ENCODE measurements at places on chromosomes 2 and 18.

DNA sequence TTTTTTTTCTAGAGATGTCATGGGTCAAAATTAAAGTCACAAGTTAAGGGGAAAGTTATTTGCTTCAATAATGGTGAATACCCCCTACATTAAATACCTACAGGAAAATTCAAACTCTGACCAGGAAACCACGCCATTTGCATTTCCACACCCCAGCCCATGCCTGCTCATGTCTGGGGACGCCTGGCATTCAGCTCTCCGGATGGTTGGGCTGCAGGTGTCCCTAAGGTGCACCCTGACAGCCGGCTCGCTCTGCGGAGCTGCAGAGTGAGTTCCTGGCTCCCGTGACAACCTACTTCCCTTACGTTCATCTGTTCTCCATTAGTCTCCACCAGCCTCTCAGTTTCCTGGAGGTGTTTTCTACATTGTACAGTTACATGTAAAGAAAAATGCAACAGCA is 122.7 kb upstream of the RIOK3 start:
- DNase-seq = no peak

GRCh38 chr2:64626146-64626809 is 27.4 kb downstream of the SERTAD2 start:
- DNase-seq = no peak

- DNase-seq = no peak
Observed at GRCh38 chr2:109630441-109631430, 16.6 kb downstream of the SOWAHC start.

GRCh38 chr2:180747728-180748127 is 232.7 kb upstream of the UBE2E3 start:
- DNase-seq = no peak

DNA sequence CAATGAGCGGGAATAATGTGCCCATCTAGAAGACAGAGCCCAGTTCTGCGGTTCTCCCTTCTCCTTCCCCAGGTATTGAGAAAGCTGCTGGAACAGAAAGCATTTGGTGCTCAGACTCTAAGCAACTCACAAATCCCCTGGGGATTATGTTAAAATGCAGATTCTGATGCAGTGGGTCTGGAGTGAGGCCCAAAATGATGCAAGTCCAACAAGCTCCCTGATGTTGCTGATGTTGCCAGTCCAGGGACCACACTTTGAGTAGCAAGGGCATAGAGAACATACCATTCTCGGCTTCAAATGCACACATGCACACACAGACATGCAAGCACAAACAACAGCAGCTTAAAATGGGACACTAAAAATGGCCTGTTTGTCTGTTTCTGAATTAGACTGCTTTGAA is 274.8 kb upstream of the NCKAP5 start:
- DNase-seq = no peak

DNA sequence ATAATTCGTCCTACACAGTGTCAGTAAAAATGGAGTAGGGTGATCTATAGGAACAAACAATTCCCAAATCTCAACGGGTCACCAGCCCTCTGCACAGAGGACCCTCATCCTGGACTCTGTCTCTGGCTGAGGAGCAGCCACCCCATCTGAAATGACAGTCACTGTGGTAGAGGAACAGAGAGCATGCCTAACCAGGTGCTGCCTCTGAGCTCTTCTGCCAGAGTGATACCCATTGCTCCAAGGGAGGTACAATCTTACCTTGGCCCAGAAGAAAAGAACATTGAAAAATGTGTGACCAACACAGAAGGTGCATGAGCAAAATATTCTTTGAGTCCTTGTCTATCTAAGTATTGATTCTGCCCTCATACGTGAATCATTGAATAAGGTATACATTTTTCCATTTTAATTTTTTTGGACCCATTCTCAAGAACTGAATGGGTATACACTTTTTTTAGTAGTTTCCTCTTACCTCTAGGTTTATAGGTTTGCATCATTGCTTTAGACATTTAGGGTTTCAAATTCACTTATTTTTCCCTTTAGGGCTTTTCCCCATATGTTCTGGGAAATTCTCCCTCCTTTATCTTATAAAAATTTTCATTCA is 8.7 kb downstream of the SP140 start:
- no peak for DNase-seq

DNA sequence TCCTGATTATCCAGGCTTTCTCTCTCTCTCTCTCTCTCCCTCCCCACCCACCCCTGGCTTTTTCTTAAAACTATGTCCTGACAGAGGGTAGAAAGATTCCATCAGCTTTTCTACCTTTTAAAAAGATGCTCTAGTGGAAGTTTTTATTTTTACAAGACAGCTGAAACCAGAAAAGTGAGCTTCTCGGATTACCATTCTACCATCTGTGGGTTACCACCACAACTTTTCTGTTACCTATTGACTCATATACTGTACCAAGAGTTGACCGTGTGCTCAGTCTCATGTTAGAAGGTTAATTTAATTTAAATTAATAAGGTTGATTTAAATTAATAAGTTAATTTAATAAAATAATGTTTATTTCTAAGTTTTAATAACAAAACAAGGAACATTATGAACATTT is 137.6 kb downstream of the UPP2 start:
- DNase-seq = no peak

DNA sequence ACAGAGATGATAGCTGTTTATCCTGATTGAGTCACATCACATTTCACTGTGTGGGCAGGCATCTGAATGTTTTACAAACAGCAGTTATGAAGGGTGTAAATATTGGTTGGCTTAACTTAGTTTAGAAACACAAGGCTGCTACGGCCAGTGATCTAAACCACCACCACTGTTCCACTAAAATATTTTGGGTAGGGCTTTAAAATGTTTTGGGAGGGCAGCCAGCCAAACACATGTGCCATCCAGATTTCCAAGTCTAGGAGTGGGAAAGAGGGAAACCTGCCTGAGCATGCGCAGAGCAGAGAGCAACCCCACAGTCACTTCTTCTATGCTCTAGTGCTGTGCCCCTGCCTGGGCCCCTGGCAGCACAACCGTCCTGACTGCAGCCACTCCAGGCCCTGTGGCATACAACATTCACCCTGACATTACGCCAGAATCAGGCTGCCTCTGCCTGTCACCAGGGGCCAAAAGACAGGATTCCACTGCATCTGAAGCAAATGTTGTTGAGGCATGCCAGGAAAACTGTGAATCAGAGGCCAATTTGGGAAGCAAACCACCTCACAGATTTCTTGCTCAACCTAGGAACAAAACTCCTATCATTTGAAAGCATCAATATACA is 74.8 kb upstream of the COL5A2 start:
- DNase-seq = no peak

DNA sequence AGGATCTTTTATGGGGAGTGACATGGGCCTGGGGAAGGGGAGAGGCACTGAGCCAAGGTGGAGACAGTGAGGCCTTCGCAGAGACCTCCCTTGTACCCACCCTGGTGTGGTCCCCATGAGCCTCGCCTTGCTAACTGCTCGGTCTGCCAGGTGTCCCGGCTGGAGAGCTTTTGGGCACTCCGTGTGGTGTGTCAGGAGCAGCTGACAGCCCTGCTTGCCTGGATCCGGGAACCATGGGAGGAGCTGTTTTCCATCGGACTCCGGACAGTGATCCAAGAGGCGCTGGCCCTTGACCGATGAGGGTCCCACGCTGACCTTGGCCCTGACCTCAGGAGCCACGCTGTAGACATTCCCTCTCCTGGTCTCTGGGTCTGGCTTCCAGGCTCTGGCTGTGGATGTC is 11.5 kb upstream of the SLC4A3 start:
- DNase-seq = no peak

- no peak for DNase-seq
Observed at GRCh38 chr2:11977766-11978524, 231.5 kb downstream of the LPIN1 start.

DNA sequence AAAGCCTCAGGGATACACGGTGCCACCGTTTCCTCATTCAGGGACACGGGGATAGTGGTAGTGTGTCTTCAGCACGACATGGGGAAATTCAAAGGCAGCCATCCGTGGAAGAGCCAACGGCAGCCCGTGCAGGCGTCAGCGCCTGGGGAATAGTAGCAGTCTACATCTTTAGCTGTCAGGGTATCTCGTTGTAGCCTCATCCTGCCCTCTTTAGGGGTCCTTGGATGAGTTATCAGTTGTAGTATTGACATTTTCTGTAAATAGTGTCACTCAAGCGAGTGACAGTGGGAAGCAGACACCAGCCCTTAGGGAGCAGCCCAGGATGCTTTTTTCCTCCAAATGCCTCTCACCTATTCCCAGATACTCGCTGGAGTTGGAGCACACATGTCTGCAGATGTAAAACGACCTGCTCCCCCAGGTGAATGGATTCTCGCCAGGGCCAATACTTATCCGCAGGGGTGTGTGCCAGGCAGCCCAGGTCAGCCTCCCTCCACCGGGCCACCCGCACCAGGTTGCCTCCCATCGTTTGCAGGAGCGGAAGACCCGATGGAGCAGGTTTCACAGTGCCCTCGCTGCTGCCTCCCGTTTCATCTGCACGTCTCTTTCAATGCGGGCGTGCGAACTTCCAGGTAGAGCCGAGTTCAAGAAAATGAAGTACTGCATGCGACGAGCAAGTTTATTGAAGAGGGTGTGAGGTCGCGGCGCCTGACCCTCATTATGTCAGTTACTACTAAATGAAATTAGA is 41.0 kb downstream of the AGAP1 start:
- no peak for DNase-seq

- DNase-seq = no peak
Observed at GRCh38 chr2:217836901-217837491, 165.8 kb downstream of the TNS1 start.

DNA sequence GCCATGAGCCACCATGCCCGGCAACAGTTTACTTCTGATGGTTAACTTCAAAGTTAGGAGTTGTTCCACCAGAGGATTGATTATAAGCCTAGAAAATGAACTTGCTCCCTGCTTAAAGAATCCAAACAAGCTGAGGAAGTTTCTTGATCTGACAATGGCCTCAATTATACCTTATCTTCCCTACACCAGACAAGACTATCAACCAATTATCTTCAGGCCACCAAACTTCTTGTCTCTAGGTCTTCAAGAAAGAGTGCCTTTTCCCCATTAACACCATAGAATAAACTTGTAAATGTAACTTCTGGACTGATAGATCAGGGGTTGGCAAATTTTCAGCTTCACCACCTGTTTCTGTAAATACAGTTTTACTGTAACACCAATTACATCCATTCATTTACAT is 15.0 kb downstream of the ZC3H8 start:
- DNase-seq = no peak

DNA sequence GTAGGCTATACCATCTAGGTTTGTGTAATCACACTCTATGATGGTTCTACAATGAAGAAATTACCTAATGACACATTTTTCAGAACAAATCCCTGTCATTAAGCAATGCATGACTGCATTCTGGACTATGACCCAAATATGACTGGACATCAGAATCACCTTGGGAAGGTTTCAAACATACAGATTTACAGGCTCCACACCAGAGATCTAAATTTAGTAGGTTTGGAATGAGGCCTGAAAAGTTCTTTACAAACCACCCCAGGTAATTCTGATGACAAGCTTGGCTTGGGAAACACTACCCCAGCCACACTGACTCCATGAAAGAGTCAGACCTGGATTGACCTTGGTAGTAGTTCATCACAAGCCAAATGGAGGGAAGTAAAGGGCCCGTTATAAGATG is 52.2 kb upstream of the NFE2L2 start:
- DNase-seq = no peak

- DNase-seq = no peak
Observed at GRCh38 chr2:99621106-99621505, 131.3 kb upstream of the REV1 start.

DNA sequence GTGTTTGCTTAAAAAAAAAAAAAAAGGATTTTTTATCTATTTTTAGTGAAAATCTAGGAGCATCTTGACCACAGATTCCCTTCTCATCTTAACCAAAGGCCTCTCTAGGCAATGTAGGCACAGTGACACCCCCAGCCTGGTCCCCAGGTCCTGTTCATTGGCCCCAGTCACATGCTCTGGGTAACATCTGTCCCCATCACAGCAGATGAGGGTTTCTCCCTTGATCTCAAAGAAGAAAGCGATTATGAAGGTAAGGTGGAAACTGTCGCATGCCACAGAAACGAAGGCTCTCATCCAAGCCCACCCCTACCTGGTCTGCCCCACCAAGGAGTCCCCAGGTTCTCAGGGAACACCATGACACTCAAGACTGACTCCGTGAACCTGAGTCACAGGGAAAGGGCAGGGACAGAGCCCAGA is 4.7 kb downstream of the HS6ST1 start:
- DNase-seq = no peak

DNA sequence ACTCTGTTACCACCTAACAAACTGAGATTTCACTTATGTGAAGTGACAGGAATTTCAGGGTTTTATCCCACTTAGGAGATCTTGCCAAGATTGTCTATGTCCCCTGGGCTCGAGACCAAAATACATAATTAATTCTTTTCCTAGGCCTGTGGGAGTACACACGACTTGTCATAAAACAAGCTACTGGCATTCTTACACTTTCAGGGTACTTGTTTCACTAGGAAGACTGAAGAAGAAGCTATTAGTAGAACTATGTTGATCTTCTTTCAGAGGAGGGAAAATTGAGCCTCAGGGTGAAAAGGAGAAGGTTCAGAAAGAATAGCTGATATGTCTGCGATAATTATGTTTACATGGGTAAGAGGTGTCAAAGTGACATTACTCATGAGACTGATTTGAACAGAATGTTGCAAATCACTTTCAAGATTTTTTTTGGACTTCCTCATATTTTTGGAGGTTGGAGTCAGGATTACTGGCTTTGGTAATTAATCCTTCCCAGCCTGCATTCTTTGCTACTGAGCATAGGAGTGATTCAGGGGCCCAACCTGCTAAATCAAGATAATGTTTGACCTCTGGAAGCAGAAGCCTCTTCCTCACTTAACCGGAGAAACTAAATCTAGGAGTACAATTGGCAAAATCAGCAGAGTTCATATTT is 240.0 kb upstream of the NT5C1B start:
- DNase-seq = peak; percentile 83

- DNase-seq = no peak
Observed at GRCh38 chr2:237472187-237472712, 14.8 kb upstream of the MLPH start.

GRCh38 chr2:122747670-122748069 is 992.2 kb downstream of the TSN start:
- no peak for DNase-seq

- DNase-seq = no peak
Observed at GRCh38 chr2:152434395-152435182, 99.6 kb downstream of the FMNL2 start.

- no peak for DNase-seq
Observed at GRCh38 chr2:172376505-172377125, 50.8 kb upstream of the ITGA6 start.

DNA sequence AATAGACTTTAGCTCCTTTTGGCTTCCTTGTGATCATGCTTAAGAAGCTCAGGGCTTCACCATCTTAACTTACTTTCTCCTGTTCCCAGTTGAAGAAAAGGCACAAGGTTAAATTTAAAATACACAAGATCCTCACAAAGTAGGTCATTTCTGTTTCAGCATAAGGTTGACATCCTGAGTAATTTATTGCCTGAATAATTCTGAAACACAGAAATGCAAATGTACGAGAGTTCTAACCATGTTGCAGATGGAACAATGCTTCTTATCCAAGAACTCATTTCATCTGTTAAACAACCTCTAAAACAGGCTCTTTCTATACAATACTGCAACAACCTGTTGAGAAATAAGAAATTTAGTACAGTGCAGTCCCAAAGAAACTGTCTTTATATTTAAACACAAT is 395.2 kb downstream of the BCL11A start:
- DNase-seq = no peak

GRCh38 chr2:179233626-179234430 is 30.8 kb downstream of the SESTD1 start:
- no peak for DNase-seq
